ENCODE measurements at places on chromosomes 12 and 14.
A peak's percentile ranks its signal among the peaks of the same experiment; 100 is the strongest.

GRCh38 chr14:73295198-73295796, 58.0 kb downstream of the PAPLN start:
- DNase-seq, result peak; percentile 48

DNA sequence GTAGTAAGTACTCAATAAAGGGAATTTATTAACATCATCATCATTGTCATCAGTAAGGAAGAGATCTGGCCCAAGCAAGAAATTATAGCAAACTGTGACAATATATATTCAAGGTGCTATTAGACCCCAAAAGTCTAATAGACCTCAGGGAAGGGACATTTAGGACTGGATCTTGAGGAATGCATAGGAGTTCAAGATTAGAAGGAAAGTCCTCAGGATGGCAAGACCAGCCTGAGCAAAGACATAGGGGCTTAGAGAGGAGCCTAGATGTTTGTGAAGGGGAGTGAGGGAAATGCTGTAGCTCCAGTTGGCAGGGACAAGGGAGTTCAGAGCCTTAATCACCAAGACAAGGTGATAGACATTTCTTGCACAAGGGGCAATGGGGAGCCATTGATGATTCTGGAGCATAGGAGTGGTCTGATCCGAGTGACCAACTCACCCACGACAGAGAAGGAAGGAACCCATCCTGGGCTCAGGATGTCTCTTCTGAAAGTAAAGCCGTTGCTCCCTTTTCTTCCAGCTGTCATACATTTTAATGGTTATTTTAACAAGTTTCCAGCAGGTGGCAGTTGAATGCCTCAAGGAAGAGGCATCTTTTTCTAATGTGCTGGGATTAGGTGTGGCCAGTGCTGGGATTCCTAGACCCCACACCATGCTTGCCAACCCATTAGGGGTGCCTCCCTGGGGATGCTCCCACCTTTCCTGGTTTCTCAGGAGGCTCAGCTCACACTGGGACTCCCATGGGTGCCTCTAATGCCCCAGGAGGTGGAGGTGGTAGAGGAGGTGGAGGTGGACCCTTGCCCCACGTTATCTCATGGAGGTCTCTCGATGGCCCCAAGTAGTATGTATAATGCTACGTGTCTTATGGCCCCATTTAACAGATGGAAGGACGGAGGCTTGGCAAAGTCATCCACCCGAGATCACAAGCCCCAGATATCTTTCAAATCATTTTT, 37.8 kb downstream of the PHETA1 start:
- DNase-seq, result peak; percentile 61

DNA sequence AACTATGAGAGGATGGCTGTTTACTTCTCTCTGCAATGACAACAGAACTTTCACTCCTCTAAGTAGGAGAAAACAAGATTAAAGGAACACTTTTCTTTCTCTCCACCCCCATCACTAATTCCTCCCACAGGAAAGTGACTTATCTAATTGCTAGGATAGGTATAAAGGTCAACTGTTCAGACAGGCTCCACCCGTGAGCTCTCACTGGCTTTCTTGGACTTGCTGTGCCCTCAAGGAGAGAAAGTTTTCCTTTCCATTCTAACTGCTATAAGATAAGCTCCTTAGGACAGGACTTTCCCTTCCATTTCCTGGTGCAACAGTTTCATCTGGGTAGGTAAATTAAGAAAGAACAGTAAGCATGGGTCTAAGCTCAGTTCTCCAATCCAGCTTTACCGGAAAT, 4.8 kb downstream of the SLC41A2 start:
- DNase-seq, result peak; percentile 82

- no peak for DNase-seq
These were observed 19.1 kb downstream of the HELB start for GRCh38 chr12:66321435-66321834.

- no peak for DNase-seq
These were observed 321.0 kb downstream of the ALG10 start for GRCh38 chr12:34343345-34343744.

DNA sequence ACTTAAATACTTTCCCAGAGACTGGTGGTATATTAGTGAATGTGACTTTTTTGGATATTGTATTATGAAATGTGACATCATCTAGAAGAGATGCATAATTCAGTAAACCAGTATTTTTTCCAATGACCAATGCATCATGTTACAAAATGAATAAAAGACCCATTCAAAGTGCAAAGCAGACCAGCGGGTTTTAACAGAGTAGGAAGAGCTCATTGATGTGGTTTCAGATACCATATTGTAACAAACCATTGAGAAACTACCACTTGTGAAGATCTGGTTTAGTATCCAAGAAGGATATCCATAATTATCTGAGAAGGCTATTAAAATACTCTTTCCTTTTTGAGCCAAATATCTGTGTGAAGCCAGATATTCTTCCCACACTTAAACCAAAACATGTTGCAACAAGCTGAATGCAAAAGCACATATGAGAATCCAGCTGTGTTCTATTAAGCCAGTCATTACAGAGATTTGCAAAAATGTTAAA, 47.7 kb downstream of the MVK start:
- no peak for DNase-seq

DNA sequence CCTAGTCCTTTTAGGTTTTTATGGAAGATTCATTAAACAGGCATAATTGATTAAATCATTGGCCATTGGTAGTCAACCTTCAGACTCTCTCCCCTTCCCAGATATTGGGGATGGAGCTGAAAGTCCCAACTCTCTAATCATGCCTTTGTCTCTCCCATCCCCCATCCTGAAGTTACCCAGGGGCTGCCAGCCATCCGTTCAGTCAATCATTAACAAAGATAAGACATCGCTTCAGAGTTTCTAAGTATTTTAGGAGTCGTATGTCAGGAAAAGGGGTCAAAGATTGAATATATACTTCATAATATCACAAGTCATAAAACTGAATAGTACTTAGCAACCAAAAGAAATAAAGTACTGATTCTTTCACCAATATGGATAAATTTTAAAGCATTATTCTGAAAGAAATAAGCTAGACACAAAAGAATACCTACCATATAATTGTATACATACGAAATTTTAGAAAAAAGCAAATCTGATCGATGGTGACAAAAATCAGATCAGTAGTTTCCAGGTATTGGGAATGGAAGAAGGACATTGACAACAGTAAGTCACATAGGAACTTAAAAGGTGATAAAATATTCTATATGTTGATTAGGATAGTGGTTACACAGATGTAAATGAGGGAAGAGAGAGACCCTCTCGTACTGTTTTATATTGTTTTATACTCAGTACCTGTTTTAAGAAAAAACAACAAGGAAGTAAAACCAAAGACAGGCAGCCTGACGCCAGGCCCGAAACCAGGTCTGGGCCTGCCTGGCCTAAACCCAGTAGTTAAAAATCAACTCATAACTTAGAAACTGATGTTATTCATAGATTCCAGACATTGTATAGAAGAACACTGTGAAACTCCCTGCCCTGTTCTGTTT, 414.4 kb downstream of the DAD1 start:
- no peak for DNase-seq

DNA sequence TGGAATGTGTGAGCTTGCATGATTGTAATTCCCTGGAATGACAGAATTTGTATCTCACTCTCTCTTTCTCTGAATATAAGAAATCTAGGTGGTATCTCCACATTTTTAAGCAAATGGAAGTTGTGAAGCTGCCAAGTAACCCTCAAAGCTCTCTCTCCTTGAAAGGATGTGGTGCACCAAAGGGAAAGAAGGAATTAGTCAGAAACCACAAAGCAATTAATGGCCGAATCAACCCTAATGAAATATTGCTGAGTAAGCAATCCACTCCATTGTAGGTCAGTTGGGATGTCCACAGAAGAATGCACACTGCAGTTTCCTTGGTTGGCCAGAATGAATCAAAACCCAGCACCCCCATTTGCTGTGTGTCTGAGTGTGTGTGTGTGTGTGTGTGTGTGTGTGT, 153.5 kb downstream of the KCNA5 start:
- DNase-seq, result no peak

DNA sequence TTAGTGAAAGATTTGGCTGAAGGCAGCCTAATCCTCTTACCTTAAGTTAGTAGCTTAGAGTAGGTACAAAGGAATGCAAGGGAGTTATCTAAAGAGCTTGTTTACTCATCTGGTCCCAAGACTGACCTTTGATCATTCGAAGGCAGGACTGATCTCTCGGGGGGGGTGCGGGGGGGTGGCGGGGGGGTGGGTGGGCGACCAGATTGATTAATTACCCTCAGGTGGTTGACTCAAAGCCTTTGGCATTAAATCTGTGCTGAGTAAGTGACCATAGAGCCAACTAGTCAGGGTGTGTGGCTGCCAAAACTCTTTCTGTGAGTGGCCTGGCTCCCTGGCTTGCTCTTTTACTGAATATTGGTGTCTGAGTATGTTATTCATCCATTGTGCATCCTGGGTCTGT, 731.9 kb upstream of the FBXO33 start:
- DNase-seq, result no peak

- peak; percentile 50 for DNase-seq
These were observed at the start of gene RNASE1 for GRCh38 chr14:20802341-20803084. Gene RNASE1, minus strand, starts transcription at chr14:20802844. Its CDS starts 776 bp downstream, at chr14:20802068.

- DNase-seq, result no peak
These were observed 53.4 kb downstream of the PPP2R5C start for GRCh38 chr14:101814934-101815333.

DNA sequence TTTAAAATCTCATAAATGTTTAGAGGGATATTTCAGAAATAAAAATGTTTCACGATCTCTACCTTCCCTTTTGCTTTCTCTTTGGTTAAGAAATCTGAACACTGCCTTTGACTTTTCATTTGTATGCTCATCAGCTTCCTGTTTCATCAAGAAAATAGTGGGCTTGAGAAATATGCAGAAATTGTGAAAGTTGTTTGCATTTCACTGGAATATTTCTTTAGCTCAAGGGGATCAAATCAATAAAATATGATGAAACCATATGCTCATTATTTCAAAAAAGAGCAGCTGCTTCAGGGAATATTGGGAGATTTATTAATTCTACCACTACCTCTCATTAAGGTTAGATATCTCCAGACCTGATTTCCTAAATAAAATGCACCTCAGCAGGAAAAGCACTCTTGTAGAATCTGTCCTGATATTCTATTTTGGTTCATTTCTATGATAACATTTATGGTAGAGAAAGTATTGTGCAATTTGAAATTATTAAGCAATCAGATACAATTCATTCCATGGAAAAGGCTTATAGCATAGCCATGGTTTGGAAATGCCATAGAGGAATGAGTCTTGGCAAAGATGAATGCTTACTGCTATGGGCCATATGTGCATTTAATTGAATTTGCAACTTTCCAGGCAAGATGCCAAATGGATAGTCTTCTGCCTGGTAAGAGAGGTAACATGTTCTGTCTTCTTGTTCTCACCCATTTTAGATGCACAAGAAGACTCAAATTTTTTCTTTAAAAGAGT, 212.6 kb upstream of the SLC16A7 start:
- DNase-seq, result no peak

Measured in LoVo (cell line).